ENCODE measurements at places on chromosomes 1 and 21. TPM values are rescaled to one million over a fixed set of nuclear protein-coding genes. Genes with fewer than 3 reads are reported as not detected.

Gene RAB7B
- 9.1 TPM for total RNA-seq

Gene PTPRC
- total RNA-seq: not detected

Gene TMEM240
- 1.1 TPM for total RNA-seq

Gene AADACL4
- not detected for total RNA-seq

Gene GBP7
- not detected for total RNA-seq

Gene DNASE2B
- total RNA-seq: not detected

Gene S100A5
- total RNA-seq: 0.56 TPM

Gene ZNF648
- not detected for total RNA-seq

Gene KDF1
- total RNA-seq: not detected

Gene TRIM33
- total RNA-seq: 40.1 TPM

Gene CYP4A22
- not detected for total RNA-seq

Gene GCSAML
- total RNA-seq: not detected

Gene WDTC1
- total RNA-seq: 9.9 TPM

Gene RPL22
- 71.9 TPM for total RNA-seq

Gene ZC3H12A
- 3.1 TPM for total RNA-seq

Gene FMN2
- total RNA-seq: 50.0 TPM

Gene FAM3B
- total RNA-seq: not detected

Gene PROK1
- not detected for total RNA-seq

Gene INSRR
- total RNA-seq: not detected

Gene NEGR1
- 13.1 TPM for total RNA-seq

Gene GPR3
- 0.83 TPM for total RNA-seq

Gene KTI12
- total RNA-seq: 13.1 TPM

Gene BCAS2
- 15.4 TPM for total RNA-seq

Gene BATF3
- total RNA-seq: 1.6 TPM

Gene AMPD1
- not detected for total RNA-seq

Gene TRIM58
- total RNA-seq: 0.54 TPM
